ENCODE measurements at places on chromosomes 6 and 20. TPM values are rescaled to one million over a fixed set of nuclear protein-coding genes. Genes with fewer than 3 reads are reported as not detected.
A peak's percentile ranks its signal among the peaks of the same experiment; 100 is the strongest.

DNA sequence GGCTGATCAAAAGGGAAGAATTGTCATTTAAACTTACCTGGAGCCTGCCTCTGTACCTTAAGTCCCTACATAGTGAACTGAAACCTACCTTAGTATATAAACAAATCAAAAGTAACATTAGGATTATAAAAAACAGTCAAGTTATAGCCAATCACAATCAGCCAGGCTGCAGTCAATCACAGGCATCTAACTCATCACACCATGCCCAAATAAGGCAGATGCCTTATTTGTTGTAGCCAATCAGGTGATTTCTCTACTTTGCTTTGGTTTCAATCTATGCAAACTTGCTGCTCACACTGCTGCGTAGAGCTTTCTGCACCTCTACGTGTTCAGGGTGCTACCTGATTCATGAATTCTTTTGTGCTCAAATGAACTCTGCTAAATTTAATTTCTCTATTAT lies 18.3 kb upstream of the DEFB113 start:
- no peak for DNase-seq

ASF1A gene
- total RNA-seq, result 8.7 TPM

DNA sequence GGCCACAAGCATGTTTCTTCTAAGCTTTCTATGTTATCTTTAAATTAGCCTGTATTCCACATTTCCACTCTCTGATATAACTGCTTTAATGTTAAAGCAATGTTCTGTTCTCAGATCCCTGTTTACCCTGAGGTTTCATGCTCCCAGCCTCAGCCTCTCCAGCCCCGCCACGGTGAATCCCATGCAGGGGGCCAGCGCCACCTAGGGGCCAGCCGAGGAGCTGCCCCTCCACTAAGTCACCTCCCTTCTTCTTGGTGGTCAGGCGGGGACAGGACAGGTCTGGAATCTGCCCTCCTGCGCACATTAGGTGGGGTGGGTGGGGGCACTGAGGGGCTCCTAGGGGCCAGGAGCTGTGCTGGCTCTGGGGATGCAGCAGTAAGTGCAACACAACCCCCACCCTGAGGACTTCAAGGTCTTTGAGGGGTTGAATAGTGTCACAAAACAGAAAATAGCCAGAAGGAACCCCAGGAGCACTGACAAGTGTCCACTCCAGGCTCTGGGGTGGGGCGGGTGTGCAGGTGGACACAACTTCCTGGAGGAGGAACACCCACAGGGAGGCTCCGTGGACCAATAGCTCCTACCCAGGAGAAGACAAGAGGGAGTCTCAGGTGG lies 61.6 kb downstream of the RAB44 start:
- peak; percentile 86 for DNase-seq

- DNase-seq, result no peak
Observed at GRCh38 chr6:125808060-125808459, 17.3 kb downstream of the NCOA7 start.

DNA sequence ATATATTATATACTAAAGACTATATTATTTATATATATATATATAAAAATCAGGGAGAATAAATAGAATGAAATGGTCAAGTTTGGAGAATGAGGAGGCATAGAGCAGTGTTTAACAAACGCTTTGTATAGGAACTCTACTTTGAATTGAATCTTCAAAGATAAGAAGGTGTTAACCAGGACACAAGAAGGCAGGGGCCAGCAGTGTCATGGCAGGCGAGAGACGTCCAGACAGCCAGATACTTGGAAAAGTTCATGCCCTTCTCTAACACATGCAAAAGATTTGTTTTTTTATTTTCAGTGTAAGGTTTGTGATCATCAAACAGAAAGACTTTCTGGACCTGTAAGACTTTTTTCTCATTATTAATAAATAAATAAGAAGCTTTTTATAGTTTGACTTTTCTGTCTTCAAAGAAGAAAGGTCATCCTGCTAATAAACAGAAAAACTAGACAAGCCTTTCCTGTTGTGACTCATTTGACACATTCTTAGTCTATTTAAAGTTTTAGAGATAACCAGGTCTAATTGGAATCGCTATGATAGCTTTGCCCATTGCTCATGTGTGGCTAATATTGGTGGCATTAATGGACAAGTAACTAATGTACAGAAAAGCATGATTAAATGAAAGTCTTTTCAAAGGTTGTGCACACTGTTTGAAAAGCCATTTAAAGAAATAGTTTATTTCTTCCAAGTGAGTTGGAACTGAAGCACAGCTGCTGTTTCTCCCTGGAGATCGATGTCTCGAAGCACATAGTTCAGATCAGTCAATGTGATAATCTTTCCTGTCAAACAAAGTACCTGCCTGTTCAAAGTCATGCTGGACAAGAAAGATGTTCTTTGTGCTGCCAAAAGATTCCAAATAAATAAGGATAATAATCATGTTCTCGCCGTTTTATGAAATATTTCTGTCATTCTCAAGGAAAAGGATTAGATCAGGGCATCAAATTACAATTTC lies 420.4 kb upstream of the OPRM1 start:
- no peak for DNase-seq

- no peak for DNase-seq
Observed at GRCh38 chr6:133594652-133595110, 294.2 kb upstream of the TCF21 start.

DNA sequence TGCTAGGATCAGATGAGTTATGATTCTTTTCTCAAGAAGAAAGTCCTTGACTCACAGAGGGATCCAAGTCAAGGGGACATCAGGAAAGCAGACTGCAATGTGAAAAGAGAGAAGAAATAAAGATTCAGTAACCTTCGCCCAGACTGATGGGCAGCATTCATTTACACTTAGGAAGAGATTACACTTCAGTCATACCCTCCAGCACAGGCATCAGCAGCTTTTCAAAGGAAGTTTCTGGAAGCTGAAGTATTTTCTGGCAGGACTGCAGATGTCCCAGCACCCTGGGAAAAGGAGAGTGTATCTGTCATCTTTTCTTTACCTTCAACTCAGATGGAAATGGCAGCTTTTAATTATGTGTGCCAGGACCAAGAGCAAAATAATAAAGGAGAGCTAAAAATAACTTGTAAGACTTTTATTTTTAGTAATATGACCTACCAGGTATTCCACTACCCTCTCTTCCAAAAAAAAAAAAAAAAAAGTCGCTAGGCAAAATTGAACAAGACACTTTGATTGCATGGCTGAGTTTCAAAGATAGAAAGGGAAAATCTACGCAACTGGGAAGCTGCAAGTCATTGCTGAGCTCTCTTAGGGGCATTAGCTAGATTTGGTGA lies 712.1 kb downstream of the EPM2A start:
- no peak for DNase-seq

DNA sequence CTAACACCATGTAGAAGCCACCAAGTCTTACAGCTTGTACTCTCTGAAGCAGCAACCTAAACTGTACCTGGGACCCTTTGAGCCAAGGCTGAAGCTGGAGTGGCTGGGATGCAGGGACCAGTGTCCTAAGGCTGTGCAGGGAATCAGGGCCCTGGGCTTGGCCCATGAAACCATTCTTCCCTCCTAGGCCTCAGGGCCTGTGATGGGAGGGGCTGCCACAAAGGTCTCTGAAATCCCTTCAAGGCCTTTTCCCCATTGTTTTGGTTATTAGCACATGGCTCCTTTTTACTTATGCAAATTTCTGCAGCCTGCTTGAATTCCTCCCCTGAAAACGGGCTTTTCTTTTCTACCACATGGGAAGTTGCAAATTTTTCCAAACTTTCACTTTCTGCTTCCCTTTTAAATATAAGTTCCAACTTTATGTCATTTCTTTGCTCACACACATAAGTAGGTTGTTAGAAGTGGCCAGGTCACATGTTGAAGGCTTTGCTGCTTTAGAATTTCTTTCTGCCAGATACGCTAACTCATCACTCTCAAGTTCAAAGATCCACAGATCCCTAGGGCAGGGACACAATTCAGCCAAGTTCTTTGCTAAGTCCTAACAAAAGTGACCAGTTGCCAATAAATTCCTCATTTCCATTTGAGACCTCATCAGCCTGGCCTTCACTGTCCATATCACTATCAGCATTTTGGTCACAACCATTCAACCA lies 28.2 kb upstream of the ATXN1 start:
- no peak for DNase-seq

DNA sequence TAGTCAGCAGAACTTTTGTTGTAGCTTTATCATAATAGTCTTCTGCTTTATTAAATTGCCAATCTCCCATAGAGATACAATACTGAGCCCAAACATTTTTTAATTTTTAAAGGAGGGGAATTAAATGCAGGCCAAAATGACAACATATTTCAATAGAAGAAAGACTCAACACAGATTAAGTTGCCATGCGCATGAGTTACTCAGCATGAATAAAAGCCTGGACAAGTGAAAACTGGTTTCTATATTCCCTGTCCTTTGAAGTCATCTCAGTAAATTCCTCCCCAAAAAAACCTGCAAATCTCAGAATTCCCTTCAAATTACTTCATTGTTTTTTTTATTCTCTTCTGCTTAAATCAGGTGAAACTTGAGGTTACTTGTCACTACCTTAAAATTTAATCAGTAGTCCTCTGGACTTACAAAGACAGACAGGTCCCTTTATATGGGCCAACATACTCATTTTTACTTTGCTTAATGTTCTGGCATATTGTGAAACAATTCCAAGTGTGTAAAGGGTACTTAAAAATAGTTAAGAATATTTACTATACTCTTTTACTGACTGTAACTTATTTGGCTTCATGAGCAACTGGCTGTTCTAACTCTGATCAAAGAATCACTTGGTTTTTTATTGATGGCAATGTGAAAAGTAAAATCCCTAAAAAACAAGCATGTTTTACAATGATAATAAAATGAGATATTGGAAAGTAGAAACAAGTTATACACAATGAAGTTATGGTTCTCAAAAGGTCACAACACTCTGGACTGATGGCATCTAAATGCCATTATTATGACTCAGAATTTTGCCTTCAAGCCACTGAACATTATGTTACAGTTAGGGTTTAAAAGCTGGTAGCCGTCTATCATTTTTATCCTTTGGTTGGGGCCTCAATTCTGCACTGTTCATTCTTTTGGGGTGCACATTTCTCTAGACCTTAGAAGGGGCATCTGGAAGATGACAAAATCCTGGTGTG lies 49.9 kb upstream of the COL21A1 start:
- DNase-seq, result no peak

DNA sequence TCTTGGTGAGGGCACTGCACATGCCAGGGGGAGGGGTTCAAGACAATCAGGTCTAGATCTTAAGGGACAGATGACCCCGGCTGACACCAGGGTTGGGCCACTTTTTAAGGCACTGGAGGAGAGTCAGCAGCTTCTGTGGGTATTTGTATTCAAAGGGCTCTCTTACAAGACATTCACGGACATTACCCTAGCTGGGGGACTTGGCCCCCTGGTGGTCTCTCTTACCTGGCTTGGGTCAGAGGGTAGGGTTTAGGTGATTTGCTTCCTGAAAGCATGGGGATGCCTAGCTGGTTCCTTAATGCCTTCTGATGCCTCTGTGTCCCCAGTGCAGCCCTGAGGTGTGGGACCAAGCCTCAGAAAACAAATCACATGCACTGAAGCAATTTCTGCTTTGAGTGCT lies 354.7 kb downstream of the CDC5L start:
- DNase-seq, result no peak

DNA sequence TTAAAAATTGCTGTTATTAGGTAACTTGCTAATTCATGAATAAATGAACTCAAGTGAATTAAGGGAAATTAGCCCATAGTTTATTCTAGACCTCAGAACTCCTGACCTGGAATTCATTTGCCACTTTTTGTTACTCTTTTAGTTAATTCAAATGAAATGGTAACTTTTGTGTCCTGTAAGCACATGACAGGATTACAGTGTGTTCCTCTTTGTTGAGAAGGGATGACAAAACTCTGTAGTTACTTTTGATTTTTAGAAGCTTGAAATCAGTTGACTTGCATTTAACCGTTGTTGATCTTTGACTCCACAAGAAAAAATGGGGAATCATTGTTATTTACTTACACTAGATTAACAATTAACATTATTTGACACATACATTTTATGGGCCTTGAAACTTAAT lies 6.2 kb downstream of the SLC9A8 start:
- DNase-seq, result no peak

C6orf15 gene
- total RNA-seq, result not detected

GRCh38 chr20:49759266-49759950 lies 45.7 kb upstream of the B4GALT5 start:
- no peak for DNase-seq

DNA sequence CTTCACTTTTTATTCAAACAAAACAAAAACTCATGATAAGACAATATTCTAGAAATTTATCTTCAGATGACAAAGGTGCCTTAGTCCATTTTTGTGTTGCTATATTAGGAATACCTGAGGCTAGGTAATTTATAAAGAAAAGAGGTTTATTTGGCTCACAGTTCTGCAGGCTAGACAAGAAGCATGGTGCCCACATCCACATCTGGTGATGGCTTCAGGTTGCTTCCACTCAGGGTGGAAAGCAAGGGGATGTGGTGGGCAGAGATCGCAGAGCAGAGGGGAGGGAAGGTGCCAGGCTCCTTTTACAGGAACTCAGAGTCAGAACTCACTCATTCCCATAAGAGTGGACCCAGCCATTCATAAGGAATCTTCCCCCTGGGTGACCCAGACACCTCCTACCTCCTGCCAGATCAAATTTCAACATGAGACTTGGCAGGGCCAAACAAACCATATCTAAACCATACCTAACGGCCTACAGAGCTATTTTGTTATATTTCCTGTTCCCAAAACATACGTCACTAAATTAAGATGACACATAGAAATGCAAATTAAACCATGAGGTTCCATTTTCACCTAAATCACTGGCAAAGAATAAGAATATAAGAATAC lies 26.4 kb downstream of the ABHD12 start:
- no peak for DNase-seq

GRCh38 chr6:158517581-158517980 lies 42.3 kb upstream of the TMEM181 start:
- no peak for DNase-seq

GGTLC1 gene
- not detected for total RNA-seq

- no peak for DNase-seq
Observed at GRCh38 chr6:141451511-141452353, 681.0 kb upstream of the GJE1 start.

DNA sequence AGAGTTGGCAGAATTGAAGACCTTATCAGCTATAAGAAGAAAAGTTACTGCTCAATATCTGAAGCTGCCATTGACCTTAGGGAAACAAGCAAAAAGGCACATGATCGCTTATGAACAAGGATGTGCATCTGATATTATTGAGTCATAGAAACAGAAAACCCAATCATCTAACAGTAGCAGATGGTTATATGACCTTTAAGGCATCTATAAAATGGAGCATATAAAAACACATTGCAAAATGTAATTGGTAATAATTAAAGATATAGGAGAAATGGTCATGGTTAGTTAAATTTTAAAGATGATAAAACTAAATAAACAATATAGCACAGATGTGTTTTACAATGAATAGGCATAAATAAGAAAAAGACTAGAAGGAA lies 260.1 kb upstream of the TAB2 start:
- DNase-seq, result no peak

GRCh38 chr6:31822036-31822821 lies 5.3 kb upstream of the HSPA1B start:
- DNase-seq, result peak; percentile 93

MUCL3 gene
- not detected for total RNA-seq

PRDM13 gene
- not detected for total RNA-seq

GRCh38 chr6:36975231-36976006 lies 10.6 kb downstream of the MTCH1 start:
- DNase-seq, result peak; percentile 21

GRCh38 chr6:85134172-85134571 lies 315.7 kb upstream of the NT5E start:
- no peak for DNase-seq

GRCh38 chr20:37643400-37643799 lies 50.4 kb upstream of the CTNNBL1 start:
- DNase-seq, result no peak
